Esophagus mucosa (tissue), 1 donor: ENCODE measurements at places on chromosomes 4 and X. TPM values are rescaled to one million over a fixed set of nuclear protein-coding genes. Genes with fewer than 3 reads are reported as not detected.

The ZBTB33 gene
- 10.0 TPM for total RNA-seq

The ATP10D gene
- 50.2 TPM for total RNA-seq

The MAGEB17 gene
- total RNA-seq = not detected

The TMEM185A gene
- 16.5 TPM for total RNA-seq

The LRP2BP gene
- total RNA-seq = 0.60 TPM

The GSX2 gene
- total RNA-seq = not detected

The COL4A6 gene
- total RNA-seq = 3.1 TPM

The CT47B1 gene
- total RNA-seq = not detected

The FGD1 gene
- total RNA-seq = 8.2 TPM

The NHSL2 gene
- total RNA-seq = 1.2 TPM

The TMPRSS11F gene
- total RNA-seq = 12.4 TPM

The TNIP3 gene
- 0.60 TPM for total RNA-seq

The UNC5C gene
- 0.16 TPM for total RNA-seq

The UGT2A3 gene
- total RNA-seq = not detected

The HSFX2 gene
- not detected for total RNA-seq

The ART3 gene
- total RNA-seq = not detected

The CXCL11 gene
- total RNA-seq = 0.24 TPM

The PPP2R2C gene
- 65.7 TPM for total RNA-seq

The PTCHD1 gene
- under 0.01 TPM for total RNA-seq

The RPL34 gene
- total RNA-seq = 1,021 TPM

The PCDH10 gene
- total RNA-seq = 0.04 TPM

The XAGE1A gene
- not detected for total RNA-seq

The ZNF732 gene
- total RNA-seq = 0.88 TPM

The AR gene
- 0.48 TPM for total RNA-seq

The NR3C2 gene
- 1.1 TPM for total RNA-seq

The IL9R gene
- total RNA-seq = 0.44 TPM

The CSAG3 gene
- total RNA-seq = not detected

The INTU gene
- 7.9 TPM for total RNA-seq
